ENCODE measurements at places on chromosomes 5 and 9.

GRCh38 chr9:4668604-4669003, 2.3 kb upstream of the SPATA6L start:
- no peak for DNase-seq

- DNase-seq = no peak
Observed at GRCh38 chr9:19385786-19386501, 5.9 kb upstream of the RPS6 start.

GRCh38 chr5:140548791-140549190, 1.3 kb downstream of the EIF4EBP3 start:
- no peak for DNase-seq

DNA sequence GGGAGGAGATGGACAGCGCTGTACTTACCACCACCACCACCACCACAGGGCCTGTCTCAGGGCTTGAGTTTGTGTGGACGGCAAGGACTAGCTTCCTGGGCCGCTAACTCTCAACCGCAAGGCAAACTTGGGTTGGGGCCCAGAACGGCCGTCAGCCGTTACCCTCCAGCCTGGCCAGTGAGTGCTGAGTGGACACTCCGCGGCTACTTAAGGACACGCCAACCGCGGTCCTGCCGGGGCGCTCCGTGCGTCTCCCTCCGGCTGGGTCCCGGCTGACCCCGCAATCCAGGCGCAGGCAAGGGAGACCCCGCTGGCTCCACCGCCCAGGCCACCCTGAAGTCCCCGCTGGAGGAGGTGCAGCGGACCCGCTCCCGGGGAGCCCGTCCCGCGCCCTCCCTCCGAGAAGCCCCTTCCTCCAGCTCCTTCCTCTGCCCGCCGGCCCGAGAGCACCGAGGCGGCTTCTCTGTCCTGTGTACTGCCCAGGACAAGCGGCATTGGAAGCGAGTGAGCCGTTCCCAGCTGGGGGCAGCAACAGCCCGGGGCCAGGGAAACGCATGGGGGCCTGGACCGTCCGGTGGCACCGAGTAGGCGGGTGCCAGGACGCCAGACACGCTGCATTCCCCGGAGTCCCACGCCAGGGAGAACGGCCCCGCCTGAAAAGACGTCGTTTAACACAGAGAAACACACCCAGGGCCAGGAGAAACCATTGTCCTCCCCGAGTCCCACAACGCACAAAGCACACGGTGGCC, 46.6 kb downstream of the HABP4 start:
- no peak for DNase-seq

- no peak for DNase-seq
Observed at GRCh38 chr5:132225165-132226032, 2.3 kb downstream of the P4HA2 start.

DNA sequence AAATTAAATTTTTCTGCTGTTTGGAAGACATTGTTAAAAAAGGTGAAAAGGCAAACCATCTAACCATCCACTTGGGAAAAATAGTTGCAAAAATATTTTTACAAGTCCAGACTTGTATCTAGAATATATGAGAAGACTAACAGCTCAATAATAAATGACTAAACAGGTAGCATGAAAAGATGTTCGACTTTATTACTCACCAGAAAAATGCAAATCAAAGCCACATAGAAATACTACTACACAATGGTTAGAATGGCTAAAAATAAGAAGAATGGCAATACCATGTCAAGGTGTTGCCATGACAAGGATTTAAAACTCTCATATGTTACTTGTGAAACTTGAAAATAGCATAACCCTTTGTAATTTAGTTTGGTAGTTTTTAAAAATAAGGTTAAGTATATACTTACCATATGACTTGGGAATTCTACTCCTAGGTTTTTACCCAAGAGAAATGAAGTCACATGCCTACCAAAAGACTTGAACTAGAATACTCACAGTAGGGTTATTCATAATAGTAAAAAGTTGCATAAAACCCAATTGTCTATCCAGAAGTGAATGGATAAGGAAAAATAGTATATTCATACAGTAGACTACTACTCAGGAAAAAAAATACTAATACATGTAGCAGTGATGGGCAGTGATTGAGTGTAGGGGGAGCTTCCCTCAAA, 93.8 kb downstream of the VPS13A start:
- DNase-seq = no peak

- DNase-seq = no peak
Observed at GRCh38 chr5:71862087-71862486, 143.0 kb downstream of the CARTPT start.

DNA sequence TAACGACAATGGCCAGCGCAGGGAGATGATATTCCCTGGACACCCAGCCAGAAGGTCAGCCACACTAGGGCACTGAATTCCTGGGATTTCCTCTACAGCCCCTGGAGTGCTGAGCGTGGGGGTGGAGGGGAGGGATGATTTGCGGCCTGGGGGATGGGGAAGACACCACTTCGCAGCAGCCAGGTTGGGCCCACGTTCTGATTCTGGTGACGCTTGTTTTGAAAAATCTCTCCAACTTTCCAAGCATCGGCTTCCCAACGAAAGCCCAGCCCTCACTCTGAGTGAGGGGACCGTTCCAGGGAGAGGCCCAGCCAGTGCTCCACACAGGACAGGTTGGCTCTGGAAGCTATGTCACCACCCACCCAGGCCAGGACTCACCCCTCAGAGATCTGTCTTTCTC, 5.4 kb downstream of the GFPT2 start:
- no peak for DNase-seq

DNA sequence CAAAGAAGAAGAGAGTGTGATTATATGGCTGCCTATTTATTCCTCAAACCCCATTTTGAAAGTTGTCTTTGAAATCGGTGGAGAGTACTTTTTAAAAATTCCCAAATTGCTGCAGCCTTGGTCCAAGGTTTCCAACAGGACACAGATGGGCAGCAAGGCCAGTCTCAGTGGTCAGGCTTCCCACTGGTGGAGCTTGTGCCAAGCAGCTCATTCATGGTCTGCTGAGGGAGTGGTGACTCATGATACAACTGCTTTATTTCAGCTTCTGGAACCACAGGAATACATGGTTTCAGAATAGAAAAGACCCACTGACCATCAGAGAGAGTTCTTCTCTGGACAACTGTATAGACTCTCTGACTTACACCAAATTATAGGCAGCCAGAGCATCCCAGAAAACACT, 673.1 kb upstream of the KLF4 start:
- DNase-seq = no peak

DNA sequence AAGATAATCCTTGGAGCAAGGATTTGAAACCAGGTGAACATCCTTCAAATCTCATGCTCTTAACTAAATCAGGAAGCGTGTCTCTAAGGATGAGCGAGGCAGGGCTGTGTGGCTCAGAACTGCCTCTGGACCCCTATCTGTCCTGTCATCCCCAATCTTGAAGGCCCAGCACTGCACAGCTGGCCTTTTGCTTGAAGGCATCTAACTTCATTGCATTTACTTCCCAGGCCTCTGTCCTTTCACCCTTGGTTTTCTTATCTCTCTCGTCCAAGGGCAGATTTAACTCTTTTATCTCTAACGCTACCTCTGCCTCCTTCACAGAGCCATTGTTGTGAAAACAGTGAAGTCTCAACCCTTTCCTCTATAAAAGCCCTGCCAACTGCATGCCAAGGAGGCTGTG, 83.8 kb downstream of the UGCG start:
- DNase-seq = no peak

GRCh38 chr5:127549551-127549950, 32.1 kb downstream of the PRRC1 start:
- no peak for DNase-seq

GRCh38 chr5:17399931-17400330, 98.1 kb upstream of the TAF11L2 start:
- DNase-seq = no peak

DNA sequence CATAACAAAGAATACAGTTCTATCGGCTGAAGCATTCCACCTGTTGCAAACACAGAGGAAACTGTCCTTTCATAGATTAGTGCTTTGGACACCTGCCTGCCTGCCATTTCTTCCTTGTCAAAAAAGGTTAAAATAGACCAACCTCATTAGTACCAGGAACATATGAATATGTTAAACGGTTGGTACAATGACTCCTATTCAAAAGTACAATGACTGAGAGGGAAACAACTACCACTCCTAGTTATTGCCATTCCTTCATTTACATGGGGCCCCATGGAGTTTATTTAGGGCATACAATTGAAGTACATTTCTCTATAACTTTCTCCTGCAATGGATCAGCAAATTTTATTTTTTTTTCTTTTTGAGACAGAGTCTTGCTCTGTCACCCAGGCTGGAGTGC, 77.4 kb upstream of the PIP5K1B start:
- DNase-seq = no peak

GRCh38 chr5:158903006-158903405, 196.7 kb downstream of the EBF1 start:
- DNase-seq = no peak

DNA sequence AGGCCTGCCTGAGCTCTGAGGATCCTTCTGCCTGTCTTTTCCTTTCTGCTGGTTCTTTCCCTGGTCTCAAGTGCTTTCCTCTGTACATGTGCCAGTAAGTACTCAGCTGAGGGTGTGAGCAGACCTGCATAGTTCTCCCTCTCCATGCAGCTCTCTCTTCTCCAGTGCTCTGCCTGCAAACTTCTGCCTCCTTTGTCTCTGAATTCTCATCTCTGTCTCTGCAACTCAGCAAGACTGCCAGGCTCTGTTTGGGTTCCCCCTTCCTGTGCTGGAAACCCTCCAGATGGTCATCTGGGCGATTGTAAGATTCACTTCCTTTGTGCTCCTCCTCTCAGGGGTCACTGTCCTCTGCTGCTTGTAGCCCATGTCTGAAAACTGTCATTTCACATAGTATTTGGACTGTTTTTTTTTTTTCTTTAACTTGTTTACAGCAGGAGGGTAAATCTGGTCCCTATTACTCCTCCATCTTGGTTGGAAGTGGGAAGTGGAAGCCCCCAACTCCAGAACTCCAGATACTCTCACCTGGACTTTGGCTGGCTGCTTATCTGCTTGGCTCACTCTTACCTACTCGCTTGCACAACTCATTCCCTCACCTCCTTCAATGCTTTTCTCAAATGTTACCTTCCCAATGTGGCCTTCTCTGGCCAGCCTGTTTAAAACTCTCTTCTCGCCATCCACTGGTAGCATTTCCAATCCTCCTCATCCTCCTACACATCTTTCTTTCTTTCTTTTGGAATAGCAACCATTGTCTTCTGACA, 175.3 kb upstream of the TBC1D2 start:
- no peak for DNase-seq

Data from memory B cell (primary cell).